ENCODE measurements at places on chromosomes 16 and 17.

- DNase-seq: no peak
Measured at GRCh38 chr16:85457366-85457765, 155.8 kb upstream of the GSE1 start.

DNA sequence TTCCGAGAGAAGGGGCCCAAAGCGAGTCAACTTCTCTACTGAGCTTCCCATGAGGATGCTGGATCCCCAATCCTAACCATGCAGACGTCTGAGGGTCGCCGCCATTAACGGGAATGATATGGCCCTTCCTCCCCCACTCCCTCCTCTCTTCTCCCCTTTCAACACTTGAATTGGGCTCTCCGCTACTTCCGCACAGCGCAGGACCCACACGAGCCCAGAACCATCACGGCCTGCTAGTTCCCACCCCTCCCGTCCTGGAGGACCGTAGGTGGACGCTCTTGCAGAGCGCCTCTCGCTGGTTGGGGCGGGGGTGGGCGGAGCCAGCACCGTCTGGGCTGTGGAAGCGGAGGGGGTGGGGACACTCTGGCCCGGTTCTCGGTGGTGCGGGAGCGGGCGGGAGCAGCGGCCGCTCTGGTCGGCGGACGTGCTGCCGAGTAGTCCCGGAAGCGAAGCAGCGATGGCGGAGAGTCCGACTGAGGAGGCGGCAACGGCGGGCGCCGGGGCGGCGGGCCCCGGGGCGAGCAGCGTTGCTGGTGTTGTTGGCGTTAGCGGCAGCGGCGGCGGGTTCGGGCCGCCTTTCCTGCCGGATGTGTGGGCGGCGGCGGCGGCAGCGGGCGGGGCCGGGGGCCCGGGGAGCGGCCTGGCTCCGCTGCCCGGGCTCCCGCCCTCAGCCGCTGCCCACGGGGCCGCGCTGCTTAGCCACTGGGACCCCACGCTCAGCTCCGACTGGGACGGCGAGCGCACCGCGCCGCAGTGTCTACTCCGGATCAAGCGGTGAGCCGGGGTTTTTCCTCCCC, at the start of gene UBE2Z:
TSS of gene UBE2Z (plus strand) at position 361 of the 797 bp plus-strand sequence. CDS start at position 458, 97 bp downstream.
- peak; percentile 96 for DNase-seq

DNA sequence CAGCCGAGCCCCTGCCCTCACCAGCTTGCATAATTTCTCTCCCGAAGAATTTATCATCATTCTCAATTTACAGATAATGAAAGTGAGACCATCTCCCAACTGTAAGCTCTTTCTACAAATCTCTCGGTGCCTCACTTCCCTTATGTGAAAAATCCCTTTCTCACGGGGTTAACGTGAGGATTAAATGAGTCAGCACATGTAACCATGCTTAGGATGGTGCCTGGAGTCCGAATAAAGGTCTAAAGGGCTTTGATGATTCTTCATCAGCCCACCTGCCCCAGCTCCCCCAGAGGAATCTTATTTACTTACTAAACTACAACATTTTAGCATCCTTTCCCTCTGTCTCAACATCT, 24.8 kb upstream of the PIK3R6 start:
- no peak for DNase-seq

GRCh38 chr16:8295513-8296237, 294.6 kb downstream of the TMEM114 start:
- DNase-seq: no peak

GRCh38 chr16:13453325-13453724, 466.6 kb upstream of the ERCC4 start:
- peak; percentile 6 for DNase-seq

Measured in pons (tissue), 1 donor.